ENCODE measurements at places on chromosomes 1 and 21.

GRCh38 chr1:200488375-200489165, 78.7 kb upstream of the ZNF281 start:
- DNase-seq: no peak

- DNase-seq: peak; percentile 55
Measured at GRCh38 chr1:67832737-67833601, at the start of gene GNG12. TSS of gene GNG12 (minus strand) at chr1:67833467. CDS start at chr1:67707686, 125,781 bp downstream.

DNA sequence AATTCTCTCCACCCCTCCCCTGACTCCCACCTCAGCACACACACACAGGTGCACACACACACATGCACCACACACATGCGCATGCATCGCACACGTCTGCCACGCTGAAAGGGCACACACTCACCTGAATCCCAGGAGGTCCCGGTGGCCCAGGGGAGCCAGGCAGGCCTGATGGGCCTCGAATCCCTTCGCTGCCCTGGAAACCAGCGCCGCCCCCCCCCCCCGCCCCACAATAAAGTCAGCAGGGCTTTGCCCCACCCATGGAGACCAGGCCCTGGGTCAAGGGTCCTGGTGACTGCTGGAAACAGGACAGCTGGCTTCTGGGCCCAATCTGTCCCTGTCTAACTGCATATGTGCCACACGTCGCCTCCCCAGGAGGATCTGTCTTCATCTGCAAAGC, 17.8 kb upstream of the PEF1 start:
- no peak for DNase-seq

DNA sequence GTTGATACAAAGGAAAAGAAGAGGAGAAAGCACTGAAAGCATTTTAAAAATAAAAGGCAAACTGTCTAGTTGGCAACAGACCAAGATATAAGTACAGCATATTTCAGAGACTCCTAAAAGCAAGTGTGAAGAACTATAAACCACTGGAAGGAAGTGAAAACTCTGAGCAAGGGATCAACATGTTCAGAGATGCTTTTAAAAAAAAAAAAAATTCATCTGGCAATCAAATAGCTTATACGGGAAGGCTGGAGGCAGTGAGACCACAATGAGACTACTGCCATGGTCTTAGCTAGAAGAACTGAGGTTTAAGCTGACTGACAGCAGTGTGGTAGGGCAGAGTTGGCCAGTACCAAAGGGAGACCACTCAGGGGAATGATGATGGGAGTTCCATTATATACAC, 124.3 kb downstream of the VAV3 start:
- DNase-seq: no peak

GRCh38 chr1:246139745-246140182, 367.3 kb downstream of the SMYD3 start:
- peak; percentile 20 for DNase-seq

GRCh38 chr1:212188599-212189351, 96.4 kb upstream of the PPP2R5A start:
- no peak for DNase-seq

GRCh38 chr1:13817906-13818305, 117.9 kb downstream of the PRDM2 start:
- DNase-seq: no peak

GRCh38 chr1:157376681-157377080, 175.6 kb downstream of the FCRL5 start:
- DNase-seq: no peak

GRCh38 chr1:62523860-62524259, 73.5 kb upstream of the ANGPTL3 start:
- DNase-seq: no peak

DNA sequence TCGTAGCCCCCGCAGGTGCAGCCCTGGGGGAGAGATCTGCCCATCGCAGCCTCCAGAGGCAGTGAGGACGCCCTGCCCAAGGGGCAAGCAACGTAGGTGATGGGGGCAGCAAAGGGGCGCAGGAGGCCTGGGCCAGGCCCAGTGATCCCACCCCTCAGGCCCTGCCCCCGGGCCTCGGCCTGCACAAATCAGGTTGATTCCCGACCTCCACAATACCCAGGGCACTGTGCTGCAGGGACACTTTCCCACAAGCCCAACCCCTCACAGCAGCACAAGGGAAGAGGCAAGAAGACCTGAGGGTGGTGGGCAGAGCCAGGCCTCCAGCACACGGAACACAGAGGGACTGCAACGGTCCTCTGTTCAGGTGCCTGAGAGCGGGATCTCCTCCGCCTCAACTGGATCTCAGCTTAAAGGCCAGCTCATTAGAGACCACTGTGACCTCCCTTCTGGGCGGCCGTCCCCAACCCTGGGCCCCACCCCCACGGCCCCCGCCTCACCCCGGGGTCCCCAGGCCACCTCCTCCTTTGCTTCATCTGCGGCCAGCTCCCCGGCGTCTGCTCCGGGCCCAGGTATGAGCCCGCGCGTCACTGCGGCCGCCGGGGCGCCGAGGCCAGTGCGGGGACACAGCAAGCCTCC, 812 bp upstream of the ARF1 start:
- no peak for DNase-seq

GRCh38 chr1:205914155-205914507, 29.1 kb downstream of the SLC26A9 start:
- DNase-seq: no peak

GRCh38 chr1:75953461-75953860, 21.3 kb upstream of the ASB17 start:
- no peak for DNase-seq

DNA sequence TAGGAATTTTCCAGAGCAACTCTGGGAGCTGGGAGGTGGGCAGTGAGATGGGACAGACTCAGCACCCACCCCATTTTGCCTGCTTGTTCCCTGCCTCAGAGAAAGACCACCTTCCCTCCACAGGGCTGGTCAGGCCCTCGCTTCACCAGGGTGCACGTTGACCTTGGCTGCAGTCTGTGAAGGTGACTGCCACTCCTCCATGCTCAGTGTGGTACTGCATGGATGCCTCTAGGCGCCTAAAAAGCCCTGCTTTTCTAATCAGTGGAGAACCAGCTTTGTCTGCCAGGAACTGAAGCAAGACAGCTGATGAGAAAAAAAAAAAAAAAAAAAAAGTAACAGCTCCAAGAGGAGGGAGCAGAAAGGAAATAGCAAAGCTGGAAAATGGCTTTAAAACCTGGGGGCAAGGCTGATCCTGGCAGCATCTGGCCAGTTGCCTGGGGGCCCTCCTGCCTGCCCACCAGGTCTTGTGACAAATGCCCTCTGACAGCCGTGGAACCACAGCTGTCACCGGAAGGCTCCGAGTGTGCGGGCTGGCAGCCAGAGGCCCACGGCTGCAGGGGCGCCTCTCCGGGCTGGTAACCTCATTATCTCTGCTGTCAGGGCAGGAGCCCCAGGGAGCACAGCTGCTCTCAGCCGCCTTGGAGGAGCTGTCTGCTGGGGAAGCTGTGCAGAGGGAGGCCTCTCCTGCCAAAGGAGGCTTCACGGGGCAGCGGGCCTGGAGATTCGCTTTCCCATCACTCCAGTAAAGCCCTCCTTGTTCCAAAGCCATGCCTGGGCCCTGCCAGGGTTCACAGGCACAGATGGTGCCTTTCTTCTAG, 13.7 kb downstream of the KIAA1614 start:
- no peak for DNase-seq

DNA sequence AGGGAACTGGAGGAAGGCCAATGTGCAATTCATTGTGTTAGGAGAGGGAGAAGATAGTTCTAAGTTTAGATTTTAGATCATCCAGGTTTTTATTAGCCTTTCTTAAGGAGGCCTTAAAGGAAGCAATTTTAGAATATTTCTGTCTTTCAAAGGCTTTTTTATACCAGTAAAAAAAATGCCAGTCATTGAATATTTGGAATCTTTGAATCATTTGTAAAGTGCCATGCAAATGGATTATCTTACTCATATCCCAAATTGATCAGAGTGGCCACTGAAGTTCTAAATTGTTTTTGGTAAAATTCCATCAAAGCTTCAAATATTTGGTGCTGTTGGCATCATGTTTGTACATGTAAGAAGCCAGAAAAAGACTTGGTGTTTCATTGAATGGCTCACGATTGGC, 244.8 kb downstream of the RPS6KC1 start:
- no peak for DNase-seq

- DNase-seq: no peak
Measured at GRCh38 chr1:3129133-3129490, 60.1 kb downstream of the PRDM16 start.

DNA sequence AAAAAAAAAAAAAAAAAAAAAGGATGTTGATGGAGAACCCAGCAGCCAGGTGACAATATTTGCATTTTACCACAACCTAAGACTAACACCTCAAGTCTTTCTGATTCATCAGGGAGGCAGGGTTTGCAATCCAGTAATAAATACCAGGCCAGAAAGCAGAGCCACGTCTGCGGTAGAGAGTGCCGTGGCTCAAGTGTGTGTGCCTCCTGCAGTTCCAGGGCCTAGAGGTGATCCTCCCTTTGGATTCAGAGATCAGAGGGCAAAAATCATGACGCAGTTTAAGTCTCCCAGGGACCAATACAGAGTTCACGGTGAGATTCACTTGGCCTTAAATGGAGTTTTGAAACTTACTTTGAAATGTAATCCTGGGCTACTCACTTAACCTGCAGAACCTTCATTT, 34.9 kb downstream of the TMCO4 start:
- DNase-seq: no peak

GRCh38 chr1:6014130-6014999, 22.1 kb upstream of the NPHP4 start:
- DNase-seq: no peak

GRCh38 chr1:8010080-8010664, 15.9 kb downstream of the ERRFI1 start:
- no peak for DNase-seq

DNA sequence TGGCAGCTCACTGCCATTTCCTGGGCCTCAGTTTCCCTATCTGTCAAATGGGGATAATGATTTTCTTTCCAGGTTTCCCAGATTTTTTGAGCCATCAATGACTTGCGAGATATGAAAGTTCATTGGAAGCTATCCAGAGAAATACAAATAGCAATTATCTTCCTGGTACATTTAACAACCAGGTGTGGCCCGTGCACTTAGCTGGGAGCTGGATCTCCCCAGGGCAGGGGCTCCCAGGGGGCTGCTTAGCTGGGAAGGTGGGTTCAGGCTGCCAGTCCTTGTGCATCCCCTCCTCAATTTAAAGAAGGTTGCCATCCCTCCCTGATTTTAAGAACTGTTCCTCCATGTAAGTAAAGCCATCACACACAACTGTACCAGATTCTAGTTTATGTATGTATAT, 3.6 kb upstream of the TMEM54 start:
- DNase-seq: no peak

DNA sequence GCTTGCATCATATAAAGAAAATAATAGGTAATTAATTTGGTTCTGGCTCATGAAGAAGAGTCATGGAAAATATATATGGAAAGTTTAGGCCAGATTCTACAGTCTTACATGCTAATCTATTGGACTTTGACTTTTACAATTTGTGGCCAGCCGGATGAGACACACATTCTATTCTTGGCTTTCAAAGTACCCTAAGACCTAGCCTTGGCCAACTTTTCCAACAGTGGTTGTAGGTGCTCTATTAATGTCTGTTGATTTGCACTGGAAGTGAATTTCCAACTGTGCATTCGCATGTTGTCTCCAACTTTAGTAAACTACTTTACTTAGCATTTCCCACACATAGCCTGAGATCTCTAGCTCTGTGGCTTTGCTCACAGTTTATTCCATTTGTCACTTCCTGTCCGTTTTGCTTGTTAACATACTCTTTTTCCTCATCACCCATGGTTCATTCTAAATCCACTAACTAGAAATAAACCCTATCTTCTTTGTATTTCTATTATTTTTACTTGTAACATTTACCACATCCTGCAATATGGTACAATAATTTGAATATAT, 644.0 kb downstream of the PTPRC start:
- no peak for DNase-seq

DNA sequence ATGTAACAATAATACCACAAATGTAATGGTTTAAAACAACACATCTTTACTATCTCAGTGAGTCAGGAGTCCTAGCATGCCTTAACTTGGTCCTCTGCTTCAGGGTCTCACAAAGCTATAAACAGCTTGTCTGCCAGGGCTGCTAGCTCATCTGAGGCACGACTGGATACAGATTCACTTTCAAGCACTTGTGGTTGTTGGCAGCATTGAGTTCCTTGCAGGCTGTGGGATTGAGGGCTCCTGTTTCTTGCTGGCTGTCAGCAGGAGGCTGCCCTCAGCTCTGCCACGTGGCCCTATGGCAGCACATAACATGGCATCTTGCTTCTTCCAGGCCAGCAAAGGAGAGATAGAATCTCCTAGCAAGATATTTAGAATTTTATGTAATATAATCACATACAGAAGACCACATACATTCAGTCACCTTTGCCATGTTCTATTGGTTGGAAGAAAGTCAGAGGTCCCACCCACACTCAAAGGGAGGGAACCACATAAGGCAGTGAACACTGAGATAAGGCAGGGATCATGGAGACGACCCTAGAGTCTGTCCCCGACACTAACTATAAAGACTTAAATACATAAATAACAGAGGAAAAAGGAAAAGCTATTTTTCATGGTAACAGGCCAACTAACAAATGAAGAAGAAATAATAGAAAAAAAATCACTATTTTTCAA, 18.9 kb upstream of the IPP start:
- no peak for DNase-seq

GRCh38 chr1:15288173-15288926, 41.3 kb downstream of the FHAD1 start:
- DNase-seq: no peak

- DNase-seq: no peak
Measured at GRCh38 chr21:41662761-41663160, 104.1 kb downstream of the RIPK4 start.

DNA sequence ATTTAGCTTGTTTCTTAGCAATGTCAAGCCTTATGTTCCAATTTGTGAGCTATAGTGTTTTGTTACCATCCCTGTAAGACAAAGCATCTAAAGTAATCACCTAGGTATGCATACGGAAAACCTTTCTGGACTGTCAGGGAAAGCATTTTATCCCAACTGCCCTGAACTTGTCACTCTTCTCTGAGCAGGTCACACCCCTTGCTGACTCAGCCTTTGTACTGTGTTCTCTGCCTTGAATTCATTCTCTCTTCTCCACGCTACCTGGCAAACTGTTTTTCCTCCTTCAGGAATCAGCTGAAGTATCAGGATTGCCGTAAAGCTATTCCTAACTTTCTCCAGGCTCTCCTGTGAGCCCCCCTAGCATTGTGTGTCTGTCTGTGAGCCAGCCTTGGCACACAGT, 54.2 kb downstream of the PBX1 start:
- no peak for DNase-seq

GRCh38 chr1:197137322-197137721, 9.1 kb downstream of the ASPM start:
- DNase-seq: no peak

DNA sequence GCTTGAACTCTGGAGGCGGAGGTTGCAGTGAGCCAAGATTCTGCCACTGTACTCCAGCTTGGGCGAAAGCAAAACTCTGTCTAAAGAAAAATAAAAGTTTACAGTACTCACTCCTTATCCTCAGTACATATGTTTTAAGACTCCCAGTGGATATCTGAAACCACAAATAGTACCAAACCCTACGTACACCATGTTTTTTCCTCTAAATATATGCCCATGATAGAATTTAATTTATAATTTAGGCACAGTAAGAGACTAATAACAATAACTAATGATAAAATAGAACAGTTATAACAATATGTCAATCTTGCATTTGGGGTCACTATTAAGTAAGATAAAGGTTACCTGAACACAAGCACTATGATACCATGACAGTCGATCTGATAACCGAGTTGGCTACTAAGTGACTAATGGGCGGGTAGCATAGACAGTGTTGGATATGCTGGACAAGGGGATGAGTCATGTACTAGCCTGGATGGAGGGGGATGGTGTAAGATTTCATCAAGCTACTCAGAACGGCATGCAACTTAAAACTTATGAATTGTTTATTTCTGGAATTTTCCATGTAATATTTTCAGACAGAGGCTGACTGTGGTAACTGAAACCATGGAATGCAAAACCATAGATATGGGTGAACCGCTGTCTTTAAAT, 43.7 kb downstream of the ST7L start:
- no peak for DNase-seq

- DNase-seq: no peak
Measured at GRCh38 chr1:236156512-236157208, 14.3 kb downstream of the GPR137B start.
